ENCODE measurements at places on chromosomes 13 and 19. TPM values are rescaled to one million over a fixed set of nuclear protein-coding genes. Genes with fewer than 3 reads are reported as not detected.

ZNF835 gene
- 1.2 TPM for polyA plus RNA-seq

KIR2DL4 gene
- polyA plus RNA-seq = 0.65 TPM

DNA sequence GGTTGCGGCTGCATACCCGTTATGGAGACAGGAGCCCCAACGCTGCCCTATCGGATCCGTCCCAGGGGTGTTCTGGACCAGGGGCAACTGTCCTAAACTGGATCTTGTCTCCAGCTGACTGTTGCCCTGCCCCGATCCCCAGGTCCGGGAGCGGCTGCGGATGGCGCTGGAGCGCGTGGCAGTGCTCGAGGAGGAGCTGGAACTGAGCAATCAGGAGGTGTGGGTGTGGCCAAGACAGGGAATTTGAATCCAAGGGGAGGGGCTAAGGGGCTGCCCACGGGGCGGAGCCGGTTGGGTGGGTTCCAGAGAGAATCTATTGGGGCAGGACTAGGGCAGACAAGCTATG is 9.9 kb downstream of the PPFIA3 start:
- DNase-seq = no peak

GRCh38 chr19:33740811-33741396 is 55.8 kb upstream of the KCTD15 start:
- DNase-seq = no peak

DNA sequence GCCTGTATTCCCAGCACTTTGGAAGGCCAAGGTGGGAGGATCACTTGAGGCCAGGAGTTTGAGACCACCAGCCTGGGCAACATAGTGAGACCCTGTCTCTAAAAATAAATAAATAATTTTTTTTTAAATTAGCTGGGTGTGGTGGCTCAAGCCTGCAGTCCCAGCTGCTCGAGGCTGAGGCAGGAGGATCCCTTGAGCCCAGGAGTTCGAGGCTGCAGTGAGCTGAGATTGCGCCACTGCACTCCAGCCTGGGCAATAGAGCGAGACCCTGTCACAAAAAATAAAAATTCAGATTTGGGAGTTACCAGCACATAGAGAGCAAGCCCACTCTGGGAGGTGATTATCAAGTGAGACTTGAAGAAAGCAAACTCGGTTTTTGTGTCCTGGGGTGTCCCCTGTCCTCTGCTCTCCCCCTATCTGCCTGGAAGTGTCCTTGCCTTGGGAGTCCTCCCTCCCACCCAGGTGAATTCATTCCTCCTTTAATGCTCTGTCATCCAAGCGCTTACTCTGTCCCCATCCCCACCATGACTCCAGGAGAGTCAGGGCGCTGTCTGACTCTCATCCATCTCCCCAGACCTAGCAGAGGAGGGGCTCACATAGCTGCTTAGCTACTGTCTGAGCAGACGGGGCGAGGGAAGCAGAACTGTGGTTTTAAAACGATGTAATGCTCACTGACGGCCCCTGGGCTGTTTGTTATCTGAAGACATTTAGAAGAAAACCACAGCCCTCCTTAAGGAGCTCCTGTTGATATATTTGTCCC is 146.8 kb downstream of the STK24 start:
- DNase-seq = no peak

DNA sequence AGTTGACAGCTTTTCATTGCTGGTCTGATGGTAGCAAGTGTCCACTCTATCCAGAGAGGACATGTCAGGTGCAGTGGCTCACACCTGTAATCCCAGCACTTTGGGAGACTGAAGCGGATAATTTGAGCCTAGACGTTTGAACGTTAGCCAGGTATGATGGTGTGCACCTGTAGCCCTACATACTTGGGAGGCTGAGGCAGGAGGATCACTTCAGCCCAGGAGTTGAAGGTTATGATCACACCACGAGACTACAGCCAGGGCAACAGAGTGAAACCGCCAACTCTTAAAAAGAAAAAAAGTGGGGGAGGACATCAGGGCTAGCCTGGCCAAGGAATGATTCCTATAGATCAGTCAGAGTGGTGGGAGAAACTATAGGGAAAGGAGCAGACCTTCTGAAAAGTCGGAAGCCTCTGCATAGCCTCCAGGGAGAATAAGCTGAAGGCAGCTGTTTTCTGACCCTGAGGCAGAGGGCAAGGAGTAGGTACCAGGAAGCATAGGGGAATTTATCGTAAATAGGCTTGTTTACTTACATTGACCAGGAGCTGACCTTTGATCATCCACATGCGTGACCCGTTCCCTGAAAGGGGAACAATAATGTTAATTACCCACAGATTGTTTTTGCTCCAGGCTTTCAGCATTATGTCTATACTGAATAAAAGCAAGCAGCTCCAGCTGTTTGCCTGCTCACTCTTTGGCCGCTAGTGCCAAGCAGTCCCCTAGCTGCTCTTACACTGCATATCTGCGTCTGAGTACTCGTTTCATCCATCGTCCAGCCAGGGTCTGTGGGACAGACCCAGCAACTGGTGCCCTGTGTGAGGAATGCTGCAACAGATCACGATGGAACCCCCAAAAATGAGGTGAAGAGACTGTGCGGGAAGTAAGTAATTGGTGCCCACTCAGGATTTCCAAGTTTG is 161.6 kb downstream of the RNF17 start:
- DNase-seq = no peak

DNA sequence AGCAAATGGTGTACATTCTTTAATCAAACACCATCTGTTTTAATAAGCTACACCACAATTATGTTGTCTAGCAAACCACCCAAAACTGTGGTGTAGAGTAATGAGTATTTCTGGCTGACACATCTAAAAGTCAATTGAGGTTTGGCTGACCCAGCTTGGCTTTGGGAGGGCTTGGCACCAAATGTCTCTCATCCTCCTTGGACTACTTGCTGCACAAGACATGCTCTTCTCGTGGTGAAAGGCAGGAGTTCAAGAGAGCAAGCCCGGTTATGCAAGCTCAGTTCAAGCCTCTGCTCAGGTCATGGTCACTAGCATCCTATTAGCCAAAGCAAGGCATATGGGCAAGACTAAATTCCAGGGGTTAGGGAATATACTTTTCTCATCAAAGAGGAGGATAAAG is 37.1 kb downstream of the LACC1 start:
- DNase-seq = no peak

- no peak for DNase-seq
Observed at GRCh38 chr19:27975419-27976005, 1237.4 kb downstream of the UQCRFS1 start.

GRCh38 chr13:88248393-88248792 is 577.2 kb downstream of the SLITRK5 start:
- DNase-seq = no peak
